K562 (cell line): ENCODE measurements at places on chromosomes 2 and 18. TPM values are rescaled to one million over a fixed set of nuclear protein-coding genes. Genes with fewer than 3 reads are reported as not detected.
A peak's percentile ranks its signal among the peaks of the same experiment; 100 is the strongest.

Gene KLHL41
- total RNA-seq: 0.09 TPM in 1 of 2 replicates, not detected in the other

Gene SEMA4F
- total RNA-seq: 1.3 and 1.6 TPM in 2 replicates

- no peak for DNase-seq
- H3K36me3 ChIP-seq: no peaks in the 10 kb centered on the region
- H3K4me3 ChIP-seq: no peak overlapping the region
- no peak overlapping the region for H3K27ac ChIP-seq
Observed at GRCh38 chr2:207939342-207940108, 85.8 kb downstream of the PLEKHM3 start.

- peak; percentile 15 for DNase-seq
- H3K27me3 ChIP-seq: no peaks in the 10 kb centered on the region
- H3K4me3 ChIP-seq: no peak overlapping the region
- no peaks in the 10 kb centered on the region for H3K36me3 ChIP-seq
Observed at GRCh38 chr2:28101892-28102291, 211.4 kb downstream of the BABAM2 start.

GRCh38 chr2:38409156-38410102 lies 32.4 kb upstream of the ATL2 start:
- no peak overlapping the region for H3K27ac ChIP-seq
- H3K36me3 ChIP-seq: no peaks in the 10 kb centered on the region
- no peaks in the 10 kb centered on the region; the same call in 1 of the 2 replicates for H3K4me1 ChIP-seq
- no peak overlapping the region for H3K4me3 ChIP-seq
- no peaks in the 10 kb centered on the region for H3K27me3 ChIP-seq
- DNase-seq: no peak
